Fibroblast of pulmonary artery (primary cell): ENCODE measurements at places on chromosomes 7 and 10.
A peak's percentile ranks its signal among the peaks of the same experiment; 100 is the strongest.

GRCh38 chr10:127151541-127151940 is 44.9 kb downstream of the INSYN2A start:
- no peak for DNase-seq

DNA sequence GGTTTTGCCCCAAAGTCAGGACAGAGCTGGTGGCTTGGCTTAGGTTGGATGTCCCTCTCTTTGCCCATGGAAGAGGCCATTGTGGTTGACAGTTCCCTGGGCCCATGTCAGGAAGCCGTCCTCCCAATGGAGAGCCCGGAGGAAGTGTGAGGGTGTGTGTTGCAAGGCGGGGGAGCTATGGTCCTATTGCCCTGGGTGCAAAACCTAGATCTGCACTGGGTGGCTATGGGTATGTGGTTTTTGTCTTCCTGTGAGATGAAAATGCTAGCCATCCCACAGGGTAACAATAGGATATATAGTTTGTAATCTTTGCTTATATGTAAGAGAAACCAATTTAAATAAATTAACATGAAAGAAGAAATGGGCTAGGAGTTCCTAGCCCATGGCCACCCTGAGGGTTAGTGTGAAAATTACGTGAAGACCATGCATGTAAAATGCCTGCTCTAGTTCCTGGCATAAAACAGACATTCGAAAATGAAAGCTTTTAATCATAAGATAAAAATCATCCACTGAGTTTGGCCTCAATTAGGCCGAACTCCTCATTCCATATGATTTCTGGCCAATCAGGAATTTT is 189.2 kb downstream of the PLPP4 start:
- no peak for DNase-seq

- DNase-seq = no peak
Observed at GRCh38 chr7:29881724-29882123, 75.4 kb downstream of the WIPF3 start.

DNA sequence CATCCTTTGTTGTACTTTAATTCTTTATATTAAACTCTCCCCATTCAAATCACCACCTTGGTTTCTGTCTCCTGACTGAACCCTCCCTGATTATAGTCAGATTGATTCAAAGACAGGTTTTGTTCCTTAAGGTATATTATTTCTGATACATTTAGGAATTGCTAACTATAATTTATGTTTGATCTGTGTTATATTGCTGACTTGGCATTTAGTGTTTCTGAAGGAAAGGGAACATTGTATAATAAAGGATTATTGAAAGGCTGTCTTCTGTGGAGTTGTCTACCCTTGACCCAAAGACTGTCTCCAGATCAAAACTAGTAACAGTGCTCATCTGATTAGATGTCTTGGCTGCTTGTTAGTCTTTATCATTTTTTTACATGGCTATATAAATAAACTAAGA is 10.3 kb downstream of the CDK1 start:
- DNase-seq = no peak

- DNase-seq = peak; percentile 27
Observed at GRCh38 chr7:15504351-15504750, 57.5 kb downstream of the AGMO start.

GRCh38 chr7:31022726-31023125 is 29.4 kb upstream of the ADCYAP1R1 start:
- no peak for DNase-seq

GRCh38 chr10:107619139-107619538 is 454.6 kb upstream of the SORCS1 start:
- no peak for DNase-seq

DNA sequence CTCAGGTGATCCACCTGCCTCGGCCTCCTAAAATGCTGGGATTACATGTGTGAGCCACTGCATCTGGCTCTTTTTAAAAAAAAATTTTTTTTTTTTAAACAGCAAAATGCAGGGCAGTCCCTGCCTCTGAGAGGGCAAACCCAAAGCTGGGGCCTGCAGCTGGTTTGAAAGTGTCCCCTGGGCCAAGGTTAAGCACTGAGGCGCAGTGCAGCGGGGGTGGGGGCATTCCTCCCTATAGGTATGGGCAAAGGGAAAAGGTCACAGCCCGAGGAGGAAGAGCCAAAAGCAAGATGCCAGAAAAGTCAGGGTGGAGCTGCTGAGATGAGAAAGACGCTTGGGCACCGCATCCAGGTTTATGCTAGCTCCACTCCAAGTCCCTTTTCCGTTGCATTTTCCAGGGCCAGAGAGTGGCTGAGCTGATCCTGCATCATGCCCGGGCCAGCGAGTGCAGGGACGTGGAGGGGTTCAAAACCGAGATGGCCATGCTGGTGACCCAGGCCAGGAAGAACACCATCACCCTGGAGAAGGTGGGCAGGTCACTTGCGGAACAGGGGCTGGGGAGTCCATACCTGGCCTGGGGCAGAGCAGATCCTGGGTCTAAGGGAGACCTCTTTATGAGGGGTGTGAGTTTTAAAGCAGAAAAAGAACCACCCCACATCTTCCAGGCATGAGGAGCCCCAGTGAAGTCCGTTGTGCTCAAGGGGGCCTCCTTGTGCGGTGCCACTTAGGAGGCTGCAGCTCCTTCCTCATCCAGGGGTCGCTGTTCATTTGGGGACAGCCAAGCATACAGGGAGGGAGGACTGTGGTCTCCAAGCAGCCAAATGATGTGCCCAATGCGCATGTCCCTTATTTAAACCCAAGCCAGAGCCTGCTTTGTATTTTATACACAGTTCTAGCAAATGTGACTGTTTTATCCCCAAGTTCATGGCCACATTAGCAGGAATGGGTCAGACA is 7.0 kb upstream of the NDUFB2 start:
- DNase-seq = no peak

DNA sequence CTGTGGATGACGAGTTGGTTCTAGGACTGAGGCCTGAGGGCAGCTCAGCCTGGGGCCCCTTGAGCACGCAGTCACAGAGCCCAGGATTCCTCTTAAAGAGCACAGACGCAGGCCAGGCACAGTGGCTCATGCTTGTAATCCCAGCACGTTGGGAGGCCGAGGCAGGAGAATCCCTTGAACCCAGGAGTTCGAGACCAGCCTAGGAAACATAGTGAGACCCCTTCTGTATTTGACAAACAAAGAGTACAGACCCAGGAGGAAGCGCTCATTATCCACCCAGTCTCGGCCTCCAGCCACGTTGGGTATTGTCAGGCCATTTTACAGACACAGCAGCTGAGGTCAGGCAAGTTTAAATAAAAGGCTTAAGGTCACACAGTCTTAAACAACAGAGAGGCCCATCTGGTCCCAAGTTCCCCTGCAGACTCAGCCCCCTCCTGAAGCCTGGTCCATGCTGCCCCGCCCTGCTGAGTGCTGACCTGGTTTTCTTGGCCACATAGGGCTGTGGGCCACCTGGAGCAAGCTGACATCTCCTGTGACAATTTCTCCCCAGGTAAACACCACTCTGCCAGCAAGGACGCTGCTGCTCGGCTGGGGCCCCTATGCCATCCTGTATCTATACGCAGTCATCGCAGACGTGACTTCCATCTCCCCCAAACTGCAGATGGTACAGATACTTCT is 12.6 kb downstream of the RGR start:
- no peak for DNase-seq

DNA sequence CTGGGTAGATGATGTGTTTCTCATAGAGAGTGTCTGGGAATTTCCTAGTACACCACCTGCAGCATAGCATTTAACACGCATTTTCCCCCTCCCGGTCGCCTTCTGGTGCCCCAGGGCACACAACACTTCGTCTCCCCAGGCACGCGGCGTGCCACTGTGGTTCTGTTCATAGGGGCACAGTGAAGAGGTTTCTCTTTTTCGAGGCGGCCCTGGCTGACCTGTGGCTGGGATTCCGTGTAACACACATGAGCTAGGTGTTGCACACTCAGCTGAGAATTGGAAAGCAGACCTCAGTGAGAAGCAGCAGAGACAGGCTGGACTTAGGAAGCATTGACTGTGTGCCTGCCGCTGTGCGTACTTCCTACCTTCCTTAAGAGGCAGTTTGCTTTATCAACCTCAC is 214.3 kb upstream of the SHH start:
- DNase-seq = no peak

DNA sequence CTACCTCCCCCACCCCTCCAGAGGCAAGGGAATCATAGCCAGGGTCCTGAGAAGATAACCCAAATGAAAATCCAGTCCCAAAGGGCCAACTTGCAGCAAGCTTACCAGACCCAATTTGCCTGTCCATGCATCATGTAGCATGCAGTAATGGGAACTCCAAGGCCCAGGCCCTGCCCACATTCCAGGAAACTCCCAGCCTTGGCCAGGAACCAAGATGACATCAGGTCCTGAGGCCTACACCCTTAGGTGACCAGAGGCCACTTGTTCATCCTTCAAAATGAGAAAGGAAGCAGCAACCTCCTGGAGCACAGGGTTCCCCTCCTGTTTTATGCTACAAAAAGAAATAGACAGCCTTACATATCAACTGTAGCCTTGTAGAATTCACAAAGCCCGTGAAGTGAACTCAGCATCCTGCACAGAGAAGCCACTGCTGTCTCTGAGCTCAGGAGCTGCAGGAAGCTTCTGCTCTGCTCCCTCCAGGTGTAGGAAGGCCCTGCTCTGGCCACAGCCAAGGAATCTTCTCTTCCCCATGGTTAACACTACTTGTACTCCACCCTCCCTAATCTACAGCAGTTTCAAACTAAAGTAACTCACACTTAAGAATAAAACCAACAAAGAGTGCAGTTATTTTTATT is 30.3 kb upstream of the GRB10 start:
- DNase-seq = peak; percentile 86

GRCh38 chr10:97849687-97850402 is at the start of gene GOLGA7B:
Gene GOLGA7B (plus strand): TSS chr10:97849843. CDS start chr10:97850304, 461 bp downstream.
- DNase-seq = peak; percentile 20

DNA sequence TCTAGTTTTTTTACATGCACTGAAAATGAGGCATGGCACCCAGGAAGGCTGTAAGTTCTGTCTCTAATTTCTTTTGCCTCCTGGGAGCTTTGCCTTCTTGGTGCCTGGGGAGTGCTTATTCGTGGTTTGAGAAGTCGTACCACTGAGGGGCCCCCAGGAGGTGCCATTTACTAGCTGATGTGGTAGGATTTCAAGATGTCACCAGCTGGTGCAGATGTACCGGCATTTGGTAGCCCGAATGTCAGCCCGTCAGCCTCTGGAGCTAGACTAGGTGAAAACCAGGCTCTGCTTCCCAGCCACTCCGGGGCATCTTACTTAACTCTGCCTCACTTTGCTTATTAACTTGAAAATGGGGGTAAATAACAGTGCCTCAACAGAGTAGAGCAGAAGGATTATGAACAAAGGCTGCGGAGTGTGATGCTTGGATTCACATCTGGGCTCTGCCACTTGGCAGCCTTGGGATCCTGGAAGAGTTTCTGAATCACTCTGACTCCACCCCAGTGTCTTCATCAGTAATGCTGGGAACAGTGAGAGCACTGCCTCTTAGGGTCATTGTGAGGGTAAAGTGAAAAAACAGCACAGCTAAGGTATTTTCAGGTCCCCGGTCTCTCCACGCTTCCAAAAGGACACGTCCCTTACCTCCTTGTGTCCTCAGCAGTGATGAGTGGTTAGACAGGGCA is 31.4 kb upstream of the BTBD16 start:
- DNase-seq = peak; percentile 17

DNA sequence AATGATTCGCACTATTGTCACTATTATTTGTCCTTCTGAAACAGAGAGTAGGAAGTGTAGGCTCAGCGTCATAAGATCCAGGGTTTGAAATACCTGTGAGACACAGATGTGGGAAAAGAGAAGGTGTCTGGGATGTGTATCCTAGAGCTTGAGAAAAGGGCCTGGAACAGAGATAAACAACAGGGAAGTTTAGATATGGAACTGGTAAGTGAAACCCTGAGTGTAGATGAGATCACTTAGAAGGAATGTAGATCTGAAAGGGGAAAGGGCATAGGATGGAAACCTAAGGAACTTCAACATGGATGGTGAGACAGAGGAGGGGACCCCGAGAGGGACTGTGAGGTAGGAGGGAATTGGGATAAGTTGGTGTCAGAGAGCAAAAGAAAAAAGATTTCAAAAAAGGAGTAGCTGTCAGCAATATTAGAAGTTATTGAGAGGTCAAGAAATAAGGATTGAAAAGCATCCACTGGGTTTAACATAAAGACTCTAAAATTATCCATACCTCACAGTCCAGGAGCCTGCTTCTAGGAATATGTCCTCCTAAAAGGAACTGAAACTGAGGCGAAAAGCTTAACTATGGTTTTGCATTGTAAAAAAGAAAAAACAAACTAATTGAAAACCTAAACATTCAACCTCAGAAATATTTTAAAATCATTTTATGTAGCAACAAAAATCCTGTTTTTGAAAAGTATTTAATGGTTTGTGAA is 119.2 kb upstream of the NPVF start:
- DNase-seq = no peak

GRCh38 chr7:25754333-25754732 is 397.7 kb upstream of the NFE2L3 start:
- DNase-seq = no peak

DNA sequence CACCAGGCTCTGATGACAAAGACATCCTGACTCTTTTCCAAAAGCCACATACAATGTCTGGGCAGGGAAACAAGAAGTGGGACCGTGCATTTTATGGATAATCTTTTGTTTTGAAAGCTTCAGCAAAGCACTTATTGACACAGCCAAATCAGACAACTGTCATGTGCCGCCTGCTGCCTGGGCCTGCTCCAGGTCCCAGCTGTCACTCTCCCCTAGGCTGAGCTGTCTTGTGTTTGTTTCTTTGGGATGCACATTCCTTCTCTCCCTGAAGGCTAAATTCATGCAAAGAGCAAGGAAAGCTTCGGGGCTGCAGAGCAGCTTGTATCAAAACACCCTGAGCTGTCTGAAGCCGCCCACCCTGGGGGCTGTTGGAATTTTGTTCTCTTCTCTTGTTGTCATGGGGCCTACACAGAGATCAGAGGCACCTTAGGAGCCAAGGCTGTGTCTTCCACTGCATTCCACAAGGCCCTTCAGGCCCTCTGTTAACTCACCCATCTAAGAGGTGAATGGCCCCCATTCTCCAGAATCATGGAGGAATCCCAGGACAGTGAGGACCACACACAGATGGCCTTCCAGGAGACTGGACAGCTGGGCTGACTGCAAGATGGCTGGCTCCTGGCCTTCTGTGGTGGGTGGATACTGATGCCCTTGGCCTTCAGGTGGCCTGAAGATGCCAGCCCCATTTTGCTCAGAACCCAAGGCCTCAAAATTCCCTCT is 17.8 kb upstream of the SLC18A2 start:
- no peak for DNase-seq

- no peak for DNase-seq
Observed at GRCh38 chr7:129118182-129118581, 26.3 kb upstream of the TSPAN33 start.

DNA sequence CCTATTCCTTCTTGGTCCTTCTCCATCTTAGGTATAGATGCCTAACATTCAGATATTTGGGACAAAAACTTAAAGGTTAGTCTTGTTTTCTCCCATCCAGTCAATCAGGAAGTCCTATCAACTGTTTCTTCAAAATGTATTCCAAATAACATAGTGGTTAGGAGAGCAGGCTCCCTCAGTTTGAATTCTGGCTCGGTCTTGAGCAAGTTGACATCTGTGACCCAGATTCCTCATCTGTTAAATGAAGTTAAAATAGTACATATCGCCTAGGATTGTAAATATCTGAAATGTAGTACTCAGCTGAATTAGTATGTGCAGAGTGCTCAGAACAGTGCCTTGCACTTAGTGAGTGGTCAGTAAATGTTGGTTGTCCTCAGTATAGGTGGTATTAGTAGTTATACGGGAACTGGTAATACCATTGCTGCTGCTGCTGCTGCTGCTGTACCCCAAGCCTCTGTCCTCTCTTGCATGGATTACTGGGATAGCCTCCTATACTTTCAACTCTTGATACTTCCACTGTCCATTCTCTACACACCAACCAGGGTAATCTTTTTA is 58.6 kb downstream of the RALA start:
- DNase-seq = no peak
